ENCODE measurements at places on chromosomes 1 and 21.

DNA sequence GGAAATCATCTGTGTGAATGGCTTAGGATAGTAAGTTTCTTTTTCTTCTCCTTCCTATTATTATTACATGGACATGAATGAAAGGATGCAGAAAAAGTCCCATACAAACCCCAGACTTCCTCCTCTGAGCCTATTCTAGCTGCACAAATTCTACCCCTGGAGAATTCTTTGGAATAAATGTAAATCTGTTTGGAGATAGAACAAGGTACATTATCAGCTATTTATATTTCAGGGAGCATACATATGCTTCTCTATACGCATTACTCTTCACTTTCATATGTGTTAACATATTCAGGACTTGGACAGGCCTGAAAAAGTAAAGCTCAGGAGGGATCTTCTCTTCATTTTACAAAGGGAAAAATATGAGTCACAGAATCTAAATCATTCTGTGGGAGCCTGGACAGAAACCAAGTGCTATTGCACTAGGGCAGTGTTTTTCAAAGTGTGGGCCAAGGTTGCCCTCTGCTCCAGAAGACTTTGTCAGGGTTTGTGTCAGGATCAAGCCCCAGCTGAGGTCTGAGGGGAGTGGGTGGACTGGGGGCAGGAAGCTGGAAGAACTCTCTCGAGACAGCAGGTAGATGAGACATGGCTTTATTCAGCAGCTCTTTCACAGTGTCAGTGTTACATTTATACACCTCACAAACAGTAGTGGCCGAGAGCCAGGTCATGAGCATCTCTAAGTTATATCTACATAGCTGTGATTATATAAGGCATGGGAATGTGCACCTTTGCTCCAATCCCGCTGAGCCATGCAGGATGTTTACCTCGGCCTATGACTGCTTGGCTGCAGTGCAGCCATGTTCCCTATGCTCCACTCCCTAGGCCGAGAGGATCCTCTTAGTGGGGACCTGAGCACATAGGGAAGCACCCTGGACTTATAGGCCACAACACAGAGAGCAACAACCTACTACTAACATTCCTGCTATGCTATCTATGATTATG, 114.3 kb downstream of the GDAP2 start:
- DNase-seq = no peak

GRCh38 chr1:33336580-33336979, 15.7 kb upstream of the A3GALT2 start:
- DNase-seq = no peak

DNA sequence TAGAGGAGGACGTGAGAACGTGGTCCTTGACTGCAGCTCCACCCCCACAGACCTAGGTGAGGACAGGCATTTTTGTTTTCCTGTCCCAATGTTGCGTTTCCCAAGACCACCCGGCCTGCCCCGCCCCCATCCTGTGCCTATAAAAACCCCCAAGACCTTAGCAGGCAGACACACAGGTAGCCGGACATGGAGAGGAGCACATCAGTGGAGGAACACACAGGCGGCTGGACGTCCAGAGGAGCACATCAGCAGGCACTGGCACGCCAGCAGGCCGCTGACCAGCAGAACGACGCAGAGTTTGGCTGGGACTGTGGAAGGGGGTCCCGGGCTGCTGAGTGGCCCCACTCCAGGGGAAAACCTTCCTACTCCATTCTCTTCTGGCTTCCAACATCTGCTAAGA, 12.7 kb upstream of the HMGCL start:
- DNase-seq = no peak

DNA sequence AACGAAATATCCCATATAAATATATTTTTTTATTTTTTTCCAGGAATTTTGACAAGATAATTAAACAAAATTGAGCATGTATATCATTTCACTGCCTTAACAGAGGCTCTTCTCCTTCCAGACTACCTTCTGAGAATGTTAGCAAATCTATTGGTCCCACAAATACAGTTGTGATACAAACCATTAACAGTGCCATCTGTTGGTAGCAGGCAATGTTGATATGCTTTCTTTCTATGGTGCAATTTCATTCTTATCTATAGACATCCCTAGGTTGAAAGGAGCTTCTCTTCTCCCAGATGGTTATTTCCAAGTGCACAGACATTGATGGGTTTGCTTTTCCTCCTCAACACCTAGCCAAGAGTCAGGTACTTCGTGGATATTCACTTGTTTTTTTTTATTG, 303.6 kb downstream of the USH2A start:
- peak; percentile 15 for DNase-seq

GRCh38 chr1:110091791-110092190, 20.5 kb upstream of the UBL4B start:
- no peak for DNase-seq

DNA sequence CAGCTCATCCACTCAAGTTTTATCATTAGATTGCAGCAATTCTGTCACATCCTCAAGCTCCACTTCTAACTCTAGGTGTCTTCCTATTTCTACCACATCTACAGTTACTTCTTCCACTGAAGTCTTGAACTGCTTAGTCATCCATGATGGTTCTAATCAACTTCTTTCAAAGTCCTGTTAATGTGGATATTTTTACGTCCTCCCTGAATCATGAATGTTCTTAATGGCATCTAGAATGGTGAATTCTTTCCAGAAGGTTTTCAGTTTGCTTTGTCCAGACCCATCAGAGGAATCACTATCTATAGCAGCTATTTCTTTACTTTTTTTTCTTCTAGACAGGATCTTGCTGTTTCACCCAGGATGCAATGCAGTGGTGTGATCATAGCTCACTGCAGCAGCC, 78.0 kb upstream of the RNPC3 start:
- DNase-seq = no peak

DNA sequence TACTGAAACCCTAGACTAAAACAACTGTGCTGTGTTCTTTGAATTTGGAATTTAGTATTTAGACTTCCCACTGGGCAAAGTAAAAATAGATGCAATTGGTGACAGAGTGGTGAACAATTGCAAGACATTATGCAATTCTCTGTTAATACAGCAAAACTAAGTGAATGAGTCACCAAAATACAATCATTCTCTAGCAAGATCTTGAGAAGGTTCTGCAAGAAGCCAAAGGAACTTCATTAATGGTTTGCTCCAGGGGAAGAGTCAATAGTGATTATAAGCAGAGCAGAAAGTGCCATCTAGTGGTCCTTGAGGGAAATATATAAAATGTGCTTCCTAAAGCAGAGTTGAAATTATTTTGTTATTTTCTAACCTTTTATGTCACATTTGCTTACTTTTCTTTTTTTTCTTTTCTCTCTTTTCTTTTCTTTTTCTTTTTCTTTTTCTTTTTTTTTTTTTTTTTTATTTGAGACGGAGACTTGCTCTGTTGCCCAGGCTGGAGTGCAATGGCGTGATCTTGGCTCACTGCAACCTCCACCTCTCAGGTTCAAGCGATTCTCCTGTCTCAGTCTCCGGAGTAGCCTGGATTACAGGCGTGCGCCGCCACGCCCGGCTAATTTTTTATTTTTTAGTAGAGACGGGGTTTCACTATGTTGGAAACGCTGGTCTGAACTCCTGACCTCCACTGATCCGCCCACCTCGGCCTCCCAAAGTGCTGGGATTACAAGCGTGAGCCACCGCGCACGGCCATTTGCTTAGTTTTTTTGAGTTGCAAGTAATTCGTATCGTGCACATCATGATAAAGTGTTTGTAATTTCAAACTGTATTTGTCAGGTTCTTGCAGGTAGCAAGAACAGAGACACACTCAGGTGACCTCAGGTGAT, 99.2 kb downstream of the CTH start:
- DNase-seq = peak; percentile 83

GRCh38 chr1:53324728-53325297, 3.1 kb downstream of the LRP8 start:
- peak; percentile 27 for DNase-seq

DNA sequence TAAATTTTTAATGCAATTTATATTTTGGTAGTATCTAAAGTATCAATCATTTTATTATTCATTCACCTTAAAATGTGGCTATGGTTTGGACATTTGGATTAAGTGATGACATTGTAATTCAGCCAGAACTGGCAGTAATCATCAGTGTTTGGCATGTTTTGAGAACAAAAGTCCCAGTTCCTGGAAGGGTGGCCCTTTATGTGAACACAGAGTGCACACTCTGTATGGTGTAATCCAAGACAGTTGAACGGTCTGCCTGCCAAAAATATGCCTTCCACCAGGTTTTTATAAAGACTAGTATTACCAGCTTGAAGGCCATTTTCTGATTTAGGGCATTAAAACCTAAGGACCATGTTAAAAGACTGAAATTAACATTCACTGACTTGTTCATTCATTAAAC, 448.7 kb downstream of the LTN1 start:
- no peak for DNase-seq

DNA sequence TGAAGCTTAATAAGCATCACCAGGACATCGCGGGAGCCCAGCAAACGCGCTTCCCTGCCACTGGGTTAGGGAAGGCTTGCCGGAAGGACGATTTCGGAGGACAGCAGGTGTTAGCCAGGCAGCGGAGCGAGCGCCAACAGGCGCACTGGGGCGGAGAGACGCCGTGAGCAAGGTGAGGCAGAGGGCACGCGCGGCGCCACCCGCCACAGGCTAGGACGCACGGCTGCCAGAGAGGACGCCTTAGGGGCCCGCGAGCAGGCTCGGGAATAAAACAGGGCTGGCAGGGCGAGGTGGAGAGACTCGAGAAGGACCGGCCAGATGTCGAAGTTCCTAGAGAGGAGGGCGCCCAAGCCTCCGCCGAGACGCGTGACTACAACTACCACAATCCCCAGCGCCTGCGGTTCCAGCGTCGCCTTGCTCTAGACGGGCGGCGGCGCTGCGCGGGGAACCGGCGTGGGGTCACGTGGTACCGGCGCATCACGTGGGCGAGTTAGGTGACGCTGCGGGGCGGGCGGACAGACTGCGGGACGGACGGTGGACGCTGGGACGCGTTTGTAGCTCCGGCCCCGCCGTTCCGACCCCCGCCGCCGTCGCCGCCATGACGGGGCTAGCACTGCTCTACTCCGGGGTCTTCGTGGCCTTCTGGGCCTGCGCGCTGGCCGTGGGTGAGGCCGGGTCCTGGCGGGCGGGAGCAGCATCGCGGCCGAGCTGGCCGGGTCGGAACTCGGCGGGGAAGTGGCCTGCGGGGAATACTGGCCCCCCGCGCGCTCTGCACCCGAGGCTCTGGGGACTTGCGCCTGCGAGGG, at the start of gene ATP6V0B:
ATP6V0B (plus strand) TSS at position 518 of the 806 bp plus-strand sequence; CDS start at position 599, 81 bp downstream.
- peak; percentile 97 for DNase-seq

Measured in inflammatory macrophage treated with lipopolysaccharide for 1 hour (primary cell).